Stimulated activated CD8-positive, alpha-beta memory T cell treated with anti-CD3 and anti-CD28 coated beads, Interleukin-2, amount 100 ng/mL, for 1 hour (primary cell): ENCODE measurements at places on chromosomes 7 and 10.

GRCh38 chr7:47496666-47497065 is 85.2 kb downstream of the TNS3 start:
- no peak for DNase-seq

- no peak for DNase-seq
Measured at GRCh38 chr7:7970531-7971307, 2.1 kb downstream of the GLCCI1 start.

DNA sequence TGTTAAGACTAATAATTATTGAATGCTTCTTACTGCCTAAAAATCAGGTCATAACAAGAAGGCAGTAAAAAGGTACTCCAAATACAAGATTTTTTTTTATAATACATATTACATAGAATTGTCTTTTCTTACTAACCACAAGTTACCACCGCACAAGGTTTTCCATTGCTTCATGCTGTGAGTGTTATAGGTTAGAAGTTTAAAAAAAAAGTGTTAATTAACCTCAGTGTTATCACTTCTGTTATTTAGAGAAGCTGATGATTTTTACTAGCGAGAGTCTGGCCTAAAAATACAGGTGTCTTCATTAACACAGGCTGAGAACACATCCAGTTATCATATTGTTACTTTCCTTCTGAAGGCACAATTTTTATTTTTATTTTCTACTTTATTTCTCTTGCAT is 1281.9 kb upstream of the CELF2 start:
- DNase-seq: no peak

- DNase-seq: peak; percentile 12
Measured at GRCh38 chr10:27223964-27224363, 16.6 kb downstream of the ACBD5 start.

GRCh38 chr10:51097546-51097945 is 23.3 kb downstream of the PRKG1 start:
- no peak for DNase-seq

DNA sequence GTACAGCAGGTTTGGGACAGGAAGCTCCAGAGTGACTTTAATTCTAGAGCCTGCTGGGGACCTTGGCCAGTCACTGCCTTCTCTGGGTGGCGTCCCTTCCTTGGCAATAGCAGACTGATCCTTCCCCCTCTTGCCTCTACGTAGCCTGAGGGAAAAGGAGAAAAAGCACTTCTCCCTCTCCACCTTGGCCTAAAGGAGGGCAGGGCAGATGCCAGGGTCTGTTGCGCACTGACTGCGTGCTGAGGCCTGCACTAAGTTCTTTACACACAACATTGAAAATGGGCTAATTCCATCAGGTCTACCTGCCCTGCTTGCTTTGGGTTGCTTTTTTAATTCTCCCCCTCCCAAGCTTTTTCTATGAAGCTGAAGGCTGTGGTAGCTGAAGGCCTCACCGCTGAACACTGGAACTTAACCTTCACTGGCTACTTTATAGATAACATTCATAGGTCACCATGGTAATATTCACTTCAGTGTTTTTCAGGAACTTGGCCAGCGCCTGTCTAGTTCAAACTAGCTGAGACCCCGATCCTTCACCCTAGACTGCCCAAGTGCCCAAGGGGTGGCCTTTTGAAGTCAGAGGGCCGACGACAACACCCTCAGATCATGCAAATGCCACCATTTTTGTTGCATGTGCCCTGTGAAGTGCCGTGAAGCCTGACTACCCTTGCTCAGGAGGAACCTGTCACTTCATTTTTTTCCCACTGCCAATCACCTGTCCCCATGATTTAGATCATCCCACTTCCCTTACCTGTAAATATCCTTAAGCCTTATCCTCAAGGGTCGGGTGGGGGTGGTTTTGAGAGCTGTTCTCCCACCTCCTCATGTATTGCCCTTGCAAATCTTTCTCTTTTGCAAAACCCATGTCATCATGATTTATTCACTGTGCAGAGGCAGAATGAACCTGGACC is 28.7 kb downstream of the PRF1 start:
- no peak for DNase-seq

- DNase-seq: no peak
Measured at GRCh38 chr10:131920693-131921092, 19.9 kb downstream of the PPP2R2D start.

DNA sequence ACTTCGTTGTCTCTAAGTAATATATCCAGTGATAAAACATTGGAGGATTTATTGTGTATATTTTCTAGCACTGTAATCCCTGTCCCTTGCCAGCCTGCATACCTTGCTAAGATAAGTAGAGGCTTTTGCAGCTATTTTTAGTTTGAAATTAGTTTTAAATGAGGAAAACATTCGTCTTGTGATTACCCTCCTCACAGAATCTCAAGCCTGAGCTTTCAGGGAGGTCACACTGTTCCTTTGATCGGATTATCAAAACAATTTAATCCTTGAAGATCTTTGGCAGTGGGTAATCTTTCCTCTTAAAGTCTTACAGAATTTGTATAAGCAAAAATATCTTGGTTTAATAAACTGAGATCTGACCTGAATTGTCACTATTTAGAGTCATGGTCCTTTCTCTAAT is 897.0 kb upstream of the CELF2 start:
- no peak for DNase-seq

- no peak for DNase-seq
Measured at GRCh38 chr10:59018977-59019376, 157.5 kb upstream of the PHYHIPL start.

DNA sequence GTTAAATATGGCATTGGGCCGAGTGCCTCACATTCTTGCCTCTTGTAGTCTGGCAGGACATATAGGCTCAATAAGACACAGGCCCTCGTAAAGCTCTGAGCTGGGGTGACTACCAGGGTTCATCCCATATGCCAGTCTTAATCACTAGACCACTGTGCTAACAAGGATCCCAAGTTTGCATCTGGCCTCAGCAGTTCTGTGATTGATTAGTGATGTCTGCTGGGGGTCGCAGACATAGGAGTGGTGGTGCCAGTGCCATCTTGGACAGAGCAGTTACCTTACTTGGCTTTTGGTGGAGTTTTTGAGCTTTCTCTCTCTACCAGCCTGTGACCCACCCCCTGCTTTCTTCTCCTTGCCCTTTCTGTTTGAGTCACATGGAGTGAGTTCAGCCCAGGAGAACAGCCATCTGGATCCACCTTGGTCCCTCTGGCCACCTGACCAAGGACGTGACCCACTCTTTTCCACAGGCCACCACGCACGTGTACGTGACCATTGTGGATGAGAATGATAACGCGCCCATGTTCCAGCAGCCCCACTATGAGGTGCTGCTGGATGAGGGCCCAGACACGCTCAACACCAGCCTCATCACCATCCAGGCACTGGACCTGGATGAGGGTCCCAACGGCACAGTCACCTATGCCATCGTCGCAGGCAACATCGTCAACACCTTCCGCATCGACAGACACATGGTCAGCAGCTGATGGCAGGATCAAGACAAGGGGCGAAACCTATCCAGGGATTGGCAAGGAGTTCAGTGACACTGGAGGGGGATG is 4.1 kb upstream of the VSIR start:
- DNase-seq: no peak

DNA sequence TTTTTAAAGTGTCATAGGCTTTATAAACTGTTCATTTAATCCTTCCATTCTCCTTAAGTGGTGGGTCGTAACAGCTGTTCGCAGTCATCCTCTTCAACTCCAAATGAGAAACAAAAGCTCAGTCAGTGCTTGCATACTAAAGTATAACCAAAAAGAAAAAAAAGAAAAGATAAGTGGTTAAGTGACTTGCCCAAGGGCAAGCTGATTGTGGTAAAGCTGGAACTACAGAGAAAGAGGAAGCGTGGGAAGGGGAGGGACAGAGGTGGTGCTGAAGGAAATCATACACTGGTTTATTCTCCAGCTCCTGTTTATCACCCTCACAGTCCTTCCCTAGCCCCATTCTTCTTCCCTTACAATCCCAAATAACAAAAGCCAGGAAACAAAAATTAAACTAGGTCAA is 29.6 kb downstream of the IDE start:
- no peak for DNase-seq

GRCh38 chr10:62534031-62534430 is 159.9 kb downstream of the ZNF365 start:
- no peak for DNase-seq

DNA sequence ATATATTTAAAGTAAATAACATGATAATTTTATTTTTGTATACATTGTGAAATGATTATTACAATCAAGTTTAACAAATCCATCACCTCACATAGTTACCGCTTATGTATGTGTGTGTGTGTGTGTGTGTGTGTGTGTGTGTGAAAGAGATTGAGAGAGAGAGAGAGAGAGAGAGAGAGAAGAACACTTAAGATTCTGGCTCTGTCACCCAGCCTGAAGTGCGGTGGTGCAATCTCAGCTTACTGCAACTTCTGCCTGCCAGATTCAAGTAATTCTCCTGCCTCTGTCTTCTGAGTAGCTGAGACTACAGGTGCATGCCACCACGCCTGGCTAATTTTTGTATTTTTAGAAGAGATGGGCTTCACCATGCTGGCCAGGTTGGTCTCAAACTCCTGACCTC is 17.8 kb downstream of the LYZL1 start:
- DNase-seq: no peak

- no peak for DNase-seq
Measured at GRCh38 chr7:86965727-86966120, 93.7 kb downstream of the ELAPOR2 start.

GRCh38 chr10:87761153-87761552 is 56.9 kb downstream of the ATAD1 start:
- DNase-seq: no peak

GRCh38 chr10:131812736-131813604 is 87.8 kb upstream of the PPP2R2D start:
- no peak for DNase-seq

DNA sequence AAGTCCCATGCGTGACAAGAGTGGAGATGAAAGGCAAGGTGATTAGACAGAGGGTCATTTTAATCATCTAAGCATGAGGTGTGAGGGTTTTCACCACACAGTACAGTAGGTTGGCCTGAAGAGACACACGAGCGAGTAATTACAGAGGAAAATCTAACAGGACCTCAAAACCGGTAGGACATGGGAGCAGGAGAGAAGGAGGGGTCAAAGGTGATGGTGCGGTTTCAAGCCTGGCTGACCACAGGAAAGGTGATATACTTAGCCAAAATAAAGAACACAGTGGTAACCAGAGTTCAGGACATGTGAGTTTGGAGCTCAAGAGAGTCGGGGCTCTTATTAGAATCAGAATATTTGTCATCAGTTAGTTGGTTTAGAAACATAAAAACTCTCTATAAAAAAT is 20.0 kb downstream of the GLI3 start:
- DNase-seq: no peak

GRCh38 chr7:151254316-151254715 is 5.8 kb upstream of the SMARCD3 start:
- no peak for DNase-seq

- no peak for DNase-seq
Measured at GRCh38 chr10:102769375-102770107, 25.8 kb downstream of the WBP1L start.

DNA sequence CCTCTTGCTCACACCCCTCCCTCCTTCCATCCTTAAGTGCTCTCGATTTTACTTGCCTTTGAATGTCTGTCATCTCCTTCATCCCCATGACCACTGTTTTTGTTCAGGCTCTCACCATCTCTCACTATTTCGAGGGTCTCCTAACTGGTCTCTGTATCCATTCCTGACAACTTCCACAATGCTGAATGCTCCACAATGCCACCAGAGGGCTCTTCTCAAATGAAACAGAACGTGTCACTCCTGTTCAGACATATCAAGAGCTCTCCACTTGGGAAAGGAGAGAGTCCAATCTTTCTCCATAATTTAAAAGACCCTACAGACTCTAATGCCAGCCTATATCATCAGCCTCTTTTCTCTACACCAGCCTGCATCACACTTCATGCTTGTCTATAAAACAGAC is 9.0 kb upstream of the SLC13A1 start:
- DNase-seq: no peak

GRCh38 chr7:1081931-1082401 is 5.9 kb upstream of the GPER1 start:
- no peak for DNase-seq

- DNase-seq: no peak
Measured at GRCh38 chr7:93902777-93903423, 3.5 kb upstream of the GNGT1 start.

GRCh38 chr7:23938937-23939552 is 229.0 kb downstream of the STK31 start:
- DNase-seq: no peak

- DNase-seq: no peak
Measured at GRCh38 chr10:56991591-56992069, 630.6 kb upstream of the ZWINT start.

DNA sequence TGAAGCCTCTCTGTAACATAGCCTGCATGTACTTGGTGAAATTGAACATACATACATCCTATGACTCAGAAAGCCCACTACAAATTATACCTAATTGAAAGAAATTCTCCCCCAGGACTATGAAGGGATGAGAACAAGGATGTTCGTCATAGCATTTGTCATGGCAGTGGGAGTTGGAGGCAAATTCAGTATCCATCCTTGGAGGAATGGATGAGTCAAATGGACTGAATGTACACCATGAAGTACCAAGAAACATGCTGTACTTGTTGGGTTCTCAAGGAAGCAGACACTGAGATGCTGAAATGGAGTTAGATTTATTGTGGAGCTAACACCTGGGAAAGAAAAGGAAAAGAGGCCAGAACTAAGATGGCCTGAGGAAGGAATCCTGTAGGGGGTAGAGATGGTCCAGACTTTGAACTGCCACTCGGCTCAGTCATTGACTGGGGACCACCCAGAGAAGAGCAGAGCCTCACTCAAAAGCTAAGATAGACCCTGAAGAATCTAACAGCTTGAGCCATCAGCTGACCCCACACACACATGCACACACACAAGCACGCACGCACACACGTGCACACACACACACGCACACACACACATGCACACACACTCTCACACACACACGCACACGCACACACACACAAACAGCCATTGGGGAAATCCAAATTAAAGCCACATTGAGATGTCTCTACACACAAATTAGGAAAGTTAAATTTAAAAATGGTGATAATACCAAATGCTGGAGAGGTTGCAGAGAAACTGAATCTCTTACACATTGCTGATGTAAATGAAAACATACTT is 22.3 kb downstream of the AOC1 start:
- DNase-seq: no peak

DNA sequence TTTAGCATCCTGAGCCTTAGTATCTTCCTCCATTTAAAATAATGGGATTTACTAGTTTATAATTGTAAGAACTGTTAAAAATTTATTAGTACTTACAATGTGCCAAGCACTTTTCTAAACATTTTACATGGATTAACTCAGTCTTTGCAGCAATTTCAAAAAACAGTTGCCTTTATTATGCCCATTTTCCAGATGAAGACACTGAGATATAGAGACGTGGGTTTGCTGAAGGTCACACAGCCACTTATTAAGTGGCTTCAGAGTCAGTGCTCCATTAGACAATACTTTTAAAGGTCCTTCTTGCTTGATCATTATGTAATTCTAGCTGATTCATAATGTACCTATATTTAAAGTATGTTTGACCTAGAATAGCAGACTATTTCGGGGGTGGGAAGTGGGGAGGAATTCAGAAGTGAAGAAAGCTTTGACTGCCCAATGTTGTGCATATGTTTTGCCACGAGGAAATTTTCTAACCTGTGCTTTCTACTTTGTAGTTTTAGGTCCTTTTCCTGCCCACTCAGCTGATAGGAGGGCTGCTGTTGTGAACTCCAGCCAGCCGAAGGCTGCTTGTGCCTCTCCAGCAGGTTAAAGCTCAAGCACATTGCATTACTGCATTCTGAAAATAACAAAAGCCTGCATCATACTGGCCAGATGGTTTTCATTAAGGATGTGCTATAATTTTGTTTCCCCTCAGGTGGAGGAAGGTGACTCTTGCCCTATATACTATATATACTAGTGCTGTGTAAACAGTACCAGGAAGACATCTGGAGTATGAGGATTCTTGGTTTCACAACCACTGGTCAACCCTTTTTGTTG is 4.3 kb downstream of the PLEKHA8 start:
- no peak for DNase-seq
